T-helper 22 cell (primary cell): ENCODE measurements at places on chromosomes 1 and 21.

DNA sequence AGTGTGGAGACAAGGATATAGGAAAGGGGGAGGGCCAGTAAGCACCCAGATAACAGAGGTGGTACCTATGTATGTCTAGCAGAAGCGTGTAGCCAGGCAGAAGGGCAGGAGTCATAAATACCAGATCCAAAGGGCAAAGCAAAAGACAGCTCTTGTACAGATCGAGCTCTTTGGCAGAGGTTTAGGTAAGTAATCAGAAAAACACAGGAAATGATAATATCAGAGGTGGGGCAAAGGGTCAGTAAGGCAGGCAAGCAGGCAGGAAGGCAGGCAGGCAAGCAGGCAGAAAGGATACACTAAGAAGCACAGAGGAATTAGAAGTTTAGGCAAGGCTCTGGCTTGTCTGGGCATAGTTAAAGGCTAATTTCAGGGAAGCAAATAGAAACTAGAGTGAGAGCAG, 22.7 kb upstream of the SLFNL1 start:
- DNase-seq: no peak

GRCh38 chr21:15301736-15302135, 236.9 kb upstream of the NRIP1 start:
- DNase-seq: no peak

- no peak for DNase-seq
These were observed 23.6 kb downstream of the VAMP4 start for GRCh38 chr1:171718216-171718615.

- DNase-seq: no peak
These were observed 119.2 kb upstream of the IPO9 start for GRCh38 chr1:201709564-201710295.

DNA sequence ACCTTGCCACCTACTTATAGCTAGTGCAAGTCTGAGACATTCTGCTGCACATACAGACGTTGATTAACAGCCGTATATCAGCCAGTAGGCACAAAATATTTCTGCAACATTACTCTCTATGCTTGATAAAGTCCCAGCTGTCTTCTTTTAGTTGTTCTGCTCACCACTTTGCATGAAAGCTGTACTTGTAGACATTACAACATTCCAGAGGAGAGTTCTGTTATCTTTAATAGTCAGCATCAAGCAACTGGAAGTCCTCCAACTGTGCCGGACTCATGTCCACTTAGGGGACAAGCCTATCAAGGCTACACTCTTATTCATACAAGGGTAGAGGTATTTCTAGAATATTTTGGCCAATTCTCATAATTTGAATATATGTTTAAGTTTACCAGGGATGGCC, 50.0 kb downstream of the CACHD1 start:
- no peak for DNase-seq

DNA sequence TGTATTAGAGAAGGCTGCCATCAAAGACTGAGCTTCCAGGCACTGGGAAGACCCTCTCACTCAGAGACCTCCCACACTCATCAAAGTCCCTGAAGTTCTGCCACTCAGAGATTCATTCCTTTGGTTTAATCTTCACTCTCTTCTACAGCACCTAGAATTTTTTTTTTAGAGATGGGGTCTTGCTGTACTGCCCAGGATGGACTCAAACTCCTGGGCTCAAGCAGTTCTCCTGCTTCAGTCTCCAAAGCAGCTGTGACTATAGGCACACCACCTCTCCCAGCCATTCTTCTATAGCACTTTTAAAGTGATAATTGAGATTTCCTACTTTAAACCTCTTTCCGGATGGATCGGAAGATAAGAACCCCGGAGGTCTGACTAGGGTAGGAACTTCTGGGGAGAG, 3.7 kb upstream of the HP1BP3 start:
- DNase-seq: no peak

GRCh38 chr1:225451340-225451739, 23.5 kb upstream of the LBR start:
- DNase-seq: no peak

DNA sequence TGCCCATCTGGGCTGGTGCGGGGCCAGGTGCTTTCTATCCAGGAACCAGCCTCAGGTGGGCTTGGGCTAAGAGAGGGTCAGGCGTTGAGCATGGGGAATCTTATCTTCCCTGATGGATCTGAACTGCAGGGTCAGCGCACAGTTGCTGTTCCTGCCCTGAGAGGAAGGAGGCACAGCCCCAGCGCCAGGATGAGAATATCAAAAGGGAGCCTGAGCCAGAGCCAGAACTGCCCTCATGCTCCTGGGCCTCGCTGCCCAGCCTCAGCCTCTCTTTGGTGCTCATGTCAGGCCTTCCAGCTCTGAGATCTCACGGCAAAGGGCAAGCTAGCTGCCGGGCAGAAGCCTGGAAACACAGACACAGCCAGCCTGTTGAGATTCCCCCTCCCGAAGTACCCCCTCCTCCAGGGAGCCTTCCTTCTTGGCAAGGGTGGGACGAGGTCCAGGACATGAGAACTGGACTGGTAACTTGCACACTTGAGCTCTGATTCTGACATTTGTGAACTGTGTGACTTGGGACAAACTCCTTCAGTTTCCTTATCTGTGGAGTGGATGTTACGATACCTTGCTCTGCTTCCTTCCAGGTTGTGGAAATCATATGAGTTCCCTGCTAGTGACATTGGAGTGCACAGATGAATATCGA, 1.2 kb upstream of the LAD1 start:
- no peak for DNase-seq

GRCh38 chr21:45640888-45641479, 2.5 kb upstream of the PCBP3 start:
- no peak for DNase-seq

DNA sequence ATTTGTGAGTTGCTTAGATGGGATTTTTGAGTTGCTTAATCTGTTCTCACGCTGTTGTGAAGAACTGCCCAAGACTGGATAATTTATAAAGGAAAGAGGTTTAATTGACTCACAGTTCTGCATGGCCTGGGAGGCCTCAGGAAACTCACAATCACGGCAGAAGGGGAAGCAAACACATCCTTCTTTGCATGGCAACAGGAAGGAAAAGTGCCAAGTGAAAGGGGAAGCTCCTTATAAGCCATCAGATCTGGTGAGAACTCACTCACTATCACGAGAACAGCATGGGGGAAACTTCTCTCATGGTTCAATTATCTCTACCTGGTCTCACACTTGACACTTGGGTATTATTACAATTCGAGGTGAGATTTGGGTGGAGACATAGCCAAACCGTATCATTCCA, 10.3 kb downstream of the CLIC6 start:
- no peak for DNase-seq

DNA sequence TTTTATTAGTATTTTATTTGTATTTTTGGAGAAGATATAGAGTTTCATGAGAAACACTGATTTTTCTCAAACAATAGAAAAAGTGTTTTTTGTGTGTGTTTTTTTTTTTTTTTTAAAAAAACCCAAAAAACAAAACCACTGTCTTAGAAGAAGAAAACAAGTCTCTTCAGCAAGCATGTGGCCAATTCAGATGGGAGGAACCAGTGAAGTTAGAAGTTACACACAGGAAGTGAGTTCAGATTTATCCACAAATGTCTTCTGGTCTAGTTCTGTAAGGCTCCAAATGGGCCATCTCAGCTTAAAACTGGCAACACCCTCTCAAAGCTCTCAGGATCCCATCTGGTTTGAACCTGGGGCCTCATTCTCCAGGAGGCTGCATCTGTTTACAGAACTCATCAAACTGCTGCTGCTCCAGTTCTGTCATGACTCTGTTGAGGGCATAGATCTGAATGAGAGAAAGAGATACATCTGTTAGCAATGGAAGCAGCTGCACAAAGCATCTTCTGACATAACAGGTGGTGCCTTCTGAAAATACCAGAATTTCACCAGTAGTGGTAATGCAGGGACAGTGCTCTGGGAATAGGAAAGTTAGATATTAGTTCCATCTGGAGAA, 9.8 kb upstream of the ERMAP start:
- DNase-seq: no peak

GRCh38 chr1:92329347-92330129, 30.7 kb downstream of the RPAP2 start:
- DNase-seq: no peak
